ENCODE measurements at places on chromosomes 3 and 15.

DNA sequence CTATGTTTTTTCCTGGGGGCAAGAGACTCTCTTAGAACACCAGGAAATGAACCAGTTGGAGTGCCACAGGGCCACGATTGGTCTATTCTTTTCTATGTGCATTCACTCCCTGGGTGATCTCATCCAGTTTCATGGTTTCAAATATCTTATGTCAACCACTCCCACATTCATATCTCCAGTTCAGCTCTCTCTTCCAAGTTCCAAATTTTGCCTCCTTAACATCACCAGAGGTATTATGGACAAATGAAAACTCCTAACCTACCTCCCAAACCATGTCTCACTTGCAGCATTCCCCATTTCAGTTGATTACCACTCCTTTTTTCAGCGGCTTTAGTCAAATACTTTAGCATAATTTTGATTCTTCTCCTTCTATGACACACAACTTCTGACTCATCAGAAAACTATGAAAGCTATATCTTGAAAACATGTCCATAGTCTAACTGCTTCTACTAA, 203.1 kb upstream of the SEMA6D start:
- peak; percentile 30 for DNase-seq

DNA sequence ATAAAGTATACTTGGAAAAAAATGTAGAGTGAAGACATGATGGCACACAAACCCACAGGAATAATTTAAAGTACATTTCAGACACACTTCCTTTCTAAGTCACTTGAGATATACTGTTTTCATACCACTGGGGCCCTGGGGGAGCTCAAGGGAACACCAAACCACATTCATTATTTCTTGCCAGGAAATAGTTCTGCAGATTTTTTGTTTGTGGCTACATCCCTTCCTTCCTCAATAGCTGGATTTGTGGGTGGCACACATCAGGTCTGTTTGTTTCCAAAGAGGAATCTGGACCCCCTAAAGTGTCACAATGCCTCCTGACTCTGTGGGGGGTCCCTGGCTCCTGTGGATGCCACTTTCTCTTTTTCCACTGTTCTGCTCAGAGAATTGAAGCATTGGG, 153.5 kb upstream of the COL8A1 start:
- no peak for DNase-seq

GRCh38 chr3:37140899-37141541, 33.4 kb downstream of the LRRFIP2 start:
- no peak for DNase-seq

DNA sequence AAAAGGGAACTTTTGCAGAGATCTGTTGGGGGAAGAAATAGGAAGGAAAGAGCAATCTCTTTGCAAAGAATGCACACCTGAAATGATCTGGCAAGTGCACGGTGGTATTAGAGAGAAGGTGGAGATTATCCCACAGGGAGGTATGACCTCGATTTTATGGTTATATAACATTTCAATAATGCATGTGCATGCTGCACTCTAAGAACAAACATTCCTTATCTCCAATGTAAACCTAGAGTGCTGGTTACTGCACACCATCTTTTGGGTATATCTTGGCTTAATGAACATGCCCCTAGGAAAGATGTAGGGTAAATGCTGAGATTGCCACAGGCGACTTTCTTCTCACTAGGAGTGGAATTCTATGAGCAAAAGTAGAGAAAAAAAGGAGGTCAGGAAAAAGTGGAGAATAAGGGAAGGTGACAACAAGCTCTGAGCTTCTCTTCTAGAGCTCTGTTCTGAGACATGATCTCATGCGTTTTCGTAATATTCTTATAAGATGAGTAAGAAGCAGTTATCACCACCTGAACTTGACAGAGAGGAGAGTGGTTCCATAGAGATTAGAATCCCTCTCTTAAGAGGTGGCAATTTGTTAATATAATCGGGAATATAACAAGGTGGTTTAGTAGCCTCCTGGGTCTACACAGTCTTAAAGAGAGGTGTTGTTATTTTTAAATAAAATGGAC, 117.5 kb upstream of the TMC3 start:
- no peak for DNase-seq

- no peak for DNase-seq
Observed at GRCh38 chr15:58558777-58559176, 127.0 kb downstream of the LIPC start.

GRCh38 chr3:55598224-55598623, 111.1 kb upstream of the WNT5A start:
- DNase-seq = no peak

- DNase-seq = no peak
Observed at GRCh38 chr15:68106656-68107055, 52.5 kb downstream of the PIAS1 start.

DNA sequence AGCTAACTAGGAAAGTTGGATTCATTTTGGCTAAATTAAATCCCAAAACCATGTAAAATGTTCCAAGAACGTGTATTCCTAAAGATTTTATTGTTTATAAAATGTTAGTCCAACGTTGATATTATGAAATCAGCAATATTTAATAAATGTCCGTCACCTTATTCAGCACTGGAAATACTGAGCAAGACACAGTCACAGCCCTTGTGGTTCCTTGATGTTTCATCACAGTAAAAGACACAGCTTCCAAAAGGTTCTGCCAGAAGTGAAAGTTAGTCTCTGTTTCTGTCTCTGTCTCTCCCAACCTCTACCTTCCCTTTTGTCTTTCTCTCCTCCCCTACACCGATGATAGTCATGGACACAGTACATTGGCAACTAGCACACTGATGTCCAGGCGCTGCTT, 82.2 kb upstream of the BOC start:
- no peak for DNase-seq

- DNase-seq = peak; percentile 31
Observed at GRCh38 chr3:354432-354831, 157.9 kb downstream of the CHL1 start.

DNA sequence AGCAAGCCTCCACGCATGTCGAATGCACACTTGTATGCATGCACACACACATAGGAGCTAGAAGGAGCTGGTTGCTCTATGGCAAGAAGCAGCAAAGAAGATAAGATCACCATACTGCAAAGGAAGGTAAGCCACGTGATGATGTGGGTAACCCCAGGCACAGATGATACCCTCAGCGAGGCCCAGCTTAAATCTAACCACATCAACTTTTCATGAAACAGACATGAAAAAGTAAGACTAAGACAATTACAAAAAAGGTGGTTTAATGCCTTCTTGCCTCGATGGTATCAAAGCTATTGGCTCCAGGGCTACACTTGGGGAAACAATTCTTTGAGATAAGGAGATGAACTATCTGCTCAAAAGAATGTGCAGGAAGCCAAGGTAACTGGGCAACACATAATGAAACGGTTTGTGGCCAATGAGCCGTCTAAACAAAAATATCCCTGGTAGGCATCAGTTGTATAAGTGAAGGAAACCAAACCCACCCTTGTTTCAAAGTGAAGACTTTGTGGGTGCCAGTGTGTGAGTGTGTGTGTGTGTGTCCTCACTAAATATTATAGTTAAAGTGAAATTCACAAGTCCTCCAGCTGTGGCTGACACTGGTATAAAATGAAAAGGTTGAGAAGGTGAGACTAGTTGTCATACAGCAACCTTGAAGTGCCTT, 365.7 kb upstream of the ICE2 start:
- no peak for DNase-seq

DNA sequence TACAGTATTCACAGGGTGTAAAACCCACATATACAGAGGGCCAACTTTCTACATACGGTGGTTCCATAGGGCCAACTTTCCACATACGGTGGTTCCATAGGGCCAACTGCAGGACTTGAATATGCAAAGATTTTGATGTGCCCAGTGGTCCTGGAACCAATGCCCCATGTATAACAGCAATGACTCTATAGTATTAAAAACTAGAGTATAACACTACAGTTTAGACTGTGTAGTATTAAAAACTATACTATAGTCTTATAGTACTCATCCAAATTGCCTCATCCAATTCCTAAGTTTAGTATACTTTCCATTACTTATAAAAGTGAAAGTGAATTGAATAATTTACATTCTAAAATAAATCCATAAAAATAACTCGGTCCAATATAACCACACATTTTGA, 75.9 kb downstream of the GSK3B start:
- no peak for DNase-seq

- DNase-seq = no peak
Observed at GRCh38 chr3:156664011-156664830, 10.2 kb upstream of the TIPARP start.

- DNase-seq = no peak
Observed at GRCh38 chr3:83524901-83525300, 1433.9 kb upstream of the CADM2 start.

GRCh38 chr15:74470631-74471395, 9.9 kb upstream of the UBL7 start:
- DNase-seq = no peak

DNA sequence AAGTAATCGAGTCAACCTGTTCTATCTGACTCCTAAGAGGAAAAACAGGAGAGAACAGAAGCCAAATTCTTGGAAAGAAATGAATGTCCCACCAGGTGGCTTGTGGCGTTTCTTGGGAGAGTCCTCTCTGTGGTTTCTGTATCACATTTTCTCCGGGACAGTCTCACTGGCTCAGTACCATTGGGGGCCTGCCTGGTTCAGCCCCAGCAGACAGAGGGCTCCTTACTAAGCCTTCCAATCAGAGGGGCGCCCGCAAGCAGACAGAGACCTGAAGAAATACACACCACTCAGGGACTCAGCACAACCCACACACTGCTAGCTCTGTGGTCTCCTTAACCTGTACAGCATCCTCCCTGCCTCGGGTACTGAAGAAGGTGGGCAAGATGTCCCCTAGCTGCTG, 302.1 kb downstream of the TLE3 start:
- DNase-seq = no peak

GRCh38 chr3:172516318-172517214, 6.7 kb downstream of the TNFSF10 start:
- no peak for DNase-seq

DNA sequence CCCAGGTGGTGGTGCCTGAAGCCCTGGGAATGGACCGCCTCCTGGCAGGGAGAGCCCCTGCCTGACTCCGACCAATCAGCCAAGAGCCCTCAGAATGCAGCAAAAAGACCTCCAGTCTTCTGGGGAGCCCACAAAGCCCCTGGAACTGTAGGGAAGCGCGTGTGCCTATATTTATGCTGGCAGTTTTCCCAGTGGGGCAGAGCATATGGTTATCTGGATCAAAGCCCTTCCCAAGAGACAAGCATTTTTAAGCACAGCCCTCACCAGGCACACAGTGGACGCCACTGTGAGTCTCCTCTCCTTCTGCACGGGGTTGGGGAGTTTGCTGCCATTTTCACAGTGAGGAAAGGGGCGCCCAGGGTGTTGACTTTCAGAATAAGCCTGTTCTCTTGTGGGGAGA, 80.9 kb upstream of the RPL32 start:
- DNase-seq = no peak

DNA sequence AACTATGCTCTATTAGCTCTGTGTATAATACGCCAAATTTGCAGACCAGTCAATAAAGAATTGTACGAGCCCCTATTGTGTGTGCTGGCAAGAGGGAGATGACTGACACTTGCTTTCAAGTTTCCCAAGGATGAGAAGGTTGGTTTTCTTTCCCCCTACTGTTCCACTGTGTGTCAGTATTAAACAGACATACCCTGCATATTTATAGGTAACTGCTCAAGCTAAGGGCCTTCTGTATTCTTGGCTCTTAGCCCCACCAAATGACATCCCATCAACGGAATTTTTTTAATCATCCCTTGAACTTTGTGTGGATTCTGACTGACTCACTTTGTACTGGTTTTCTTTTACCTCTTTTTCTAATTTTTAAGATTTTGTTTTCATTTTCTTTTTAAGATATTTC, 60.6 kb upstream of the GYG1 start:
- no peak for DNase-seq

DNA sequence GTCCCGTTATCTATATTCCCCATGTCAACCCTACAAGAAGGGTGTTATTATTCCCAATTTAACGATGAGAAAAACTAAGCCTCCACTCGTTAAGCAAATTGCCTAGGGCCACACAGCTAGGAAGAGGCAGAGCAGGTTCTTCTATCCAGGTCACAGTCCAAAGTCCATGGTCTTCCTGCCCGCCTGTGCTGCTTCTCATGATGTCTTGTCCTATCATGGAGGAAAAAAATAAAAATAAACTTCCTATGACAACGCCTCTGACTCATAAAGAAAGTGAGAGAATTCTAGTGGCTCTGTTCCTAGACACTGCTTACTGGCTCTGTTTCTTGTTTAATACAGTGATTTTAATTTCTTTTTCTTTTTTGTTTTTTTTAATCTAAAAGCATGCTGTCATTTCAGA, 9.7 kb downstream of the COL8A1 start:
- peak; percentile 71 for DNase-seq

- DNase-seq = no peak
Observed at GRCh38 chr3:171960159-171960558, 79.2 kb upstream of the FNDC3B start.

DNA sequence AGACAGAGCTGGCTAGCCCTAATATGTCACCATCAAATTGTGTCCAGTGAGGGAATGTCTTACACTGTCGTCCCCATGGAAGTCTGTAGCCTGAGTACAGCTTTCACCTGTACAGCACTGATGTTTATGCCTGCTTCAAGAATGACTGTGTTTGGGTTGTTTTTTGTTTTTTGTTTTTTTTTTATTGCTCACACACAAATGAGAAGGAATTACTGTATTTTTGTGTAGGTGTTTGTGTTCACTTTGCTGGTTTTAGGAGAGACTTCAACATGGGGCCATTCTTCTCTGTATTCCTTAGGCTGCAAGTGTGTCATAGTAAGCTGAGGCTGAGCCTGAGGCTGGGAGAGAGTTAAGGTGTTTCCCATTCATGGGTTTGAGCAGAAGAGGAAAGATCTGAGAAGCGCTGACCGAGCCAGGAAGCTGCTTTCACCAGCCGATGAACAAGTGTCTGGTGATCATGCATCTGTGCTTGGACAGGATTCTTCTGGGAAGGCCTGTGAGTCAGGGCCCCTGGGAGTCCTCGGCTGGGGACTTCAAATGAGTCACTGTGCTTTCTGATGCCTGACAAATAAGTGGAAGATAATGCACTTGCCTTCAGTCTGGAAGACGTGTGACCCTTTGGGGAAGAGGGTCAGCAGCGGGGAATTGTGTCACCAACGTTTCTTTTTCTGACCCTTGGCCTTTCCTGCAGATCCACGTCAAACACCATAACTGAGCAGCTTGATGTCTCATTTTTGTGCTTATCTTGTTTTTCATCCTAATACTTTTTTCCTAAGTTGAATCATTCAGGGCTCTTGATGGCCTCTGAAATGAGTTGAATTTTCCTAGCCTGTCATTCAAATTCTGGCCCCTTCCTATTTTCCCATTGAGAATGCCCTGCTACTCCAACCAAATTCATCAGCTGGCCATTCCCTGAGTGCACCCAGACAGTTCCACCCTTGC, 36.7 kb upstream of the ZBTB38 start:
- DNase-seq = peak; percentile 80

DNA sequence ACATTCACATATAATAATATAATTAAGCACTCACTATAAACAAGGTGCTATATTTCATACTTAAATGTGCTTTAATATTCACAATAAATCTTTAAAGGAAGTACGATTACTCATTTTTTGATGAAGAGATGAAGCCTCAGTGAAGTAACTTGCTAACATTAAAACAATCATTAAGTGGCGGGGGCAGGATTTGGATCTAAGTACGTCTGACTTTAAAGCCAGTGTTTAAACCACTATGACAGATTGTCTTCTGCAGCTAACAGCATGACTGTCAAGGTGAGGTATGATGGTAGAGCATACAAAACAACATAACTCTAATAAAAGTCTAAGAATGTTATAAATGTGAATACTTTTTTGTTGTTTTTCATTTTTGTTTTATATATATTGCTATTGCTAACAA, 862.1 kb downstream of the ROBO1 start:
- no peak for DNase-seq

All from trophoblast cell (in vitro differentiated cells and primary cell).